ENCODE measurements at places on chromosomes 7 and 10.

- DNase-seq: no peak
These were observed 757 bp upstream of the GRID1 start for GRCh38 chr10:86367152-86367951.

DNA sequence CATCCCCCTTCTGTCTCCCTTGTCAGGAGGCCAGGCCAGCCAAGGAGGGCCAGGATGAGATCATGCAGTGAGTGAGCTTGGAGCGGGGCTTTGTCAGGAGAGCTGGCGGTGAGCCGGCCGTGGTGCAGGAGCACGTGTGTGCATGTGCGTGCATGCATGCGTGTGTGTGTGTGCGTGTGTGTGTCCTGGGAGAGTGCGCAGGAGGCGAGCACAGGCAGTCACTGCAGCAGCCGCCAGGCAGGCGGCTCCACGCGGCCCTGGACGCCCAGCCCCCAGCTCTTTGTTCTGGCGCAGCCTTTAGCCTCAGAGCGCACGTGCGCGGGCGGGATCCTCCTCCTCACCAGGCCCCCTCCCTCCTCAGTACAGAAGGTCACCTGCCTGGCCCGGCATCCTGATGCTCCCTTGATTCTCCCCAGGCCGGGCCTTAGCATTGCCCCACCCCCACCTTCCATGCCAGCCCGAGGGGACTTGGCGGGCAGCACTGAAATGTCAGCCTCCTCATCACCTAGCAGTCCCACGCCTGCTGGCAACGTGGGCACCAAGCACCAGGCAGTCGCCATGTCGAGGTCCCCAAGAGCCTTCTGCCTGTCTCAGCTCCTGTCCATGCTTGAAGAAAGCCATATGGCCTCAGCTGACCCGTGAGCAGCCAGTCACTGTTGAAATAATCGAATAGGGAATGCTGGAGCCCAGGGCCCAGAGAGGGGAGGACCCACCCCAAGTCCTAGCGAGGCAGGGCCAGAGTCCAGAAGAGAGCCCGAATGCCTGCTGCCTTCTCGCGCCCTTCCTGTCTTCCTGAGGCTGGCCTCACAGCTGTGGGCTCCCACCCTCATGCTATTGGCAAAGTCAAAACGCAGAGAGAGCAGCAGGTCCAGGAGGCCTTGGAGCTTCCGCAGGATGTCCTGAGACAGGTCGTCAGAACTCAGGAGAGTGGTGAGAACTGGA, 125.9 kb upstream of the PPIF start:
- DNase-seq: no peak

GRCh38 chr10:73854310-73854709, 20.0 kb downstream of the CAMK2G start:
- no peak for DNase-seq

- DNase-seq: no peak
These were observed 245.7 kb downstream of the GFRA1 start for GRCh38 chr10:116027355-116027754.

GRCh38 chr7:106071356-106071998, 40.6 kb downstream of the SYPL1 start:
- no peak for DNase-seq

GRCh38 chr10:70599791-70600190, 2.8 kb downstream of the PRF1 start:
- no peak for DNase-seq

- DNase-seq: no peak
These were observed 29.8 kb downstream of the JAKMIP3 start for GRCh38 chr10:132095403-132096113.

- DNase-seq: no peak
These were observed 42.8 kb upstream of the SLC13A1 start for GRCh38 chr7:123242467-123243092.

DNA sequence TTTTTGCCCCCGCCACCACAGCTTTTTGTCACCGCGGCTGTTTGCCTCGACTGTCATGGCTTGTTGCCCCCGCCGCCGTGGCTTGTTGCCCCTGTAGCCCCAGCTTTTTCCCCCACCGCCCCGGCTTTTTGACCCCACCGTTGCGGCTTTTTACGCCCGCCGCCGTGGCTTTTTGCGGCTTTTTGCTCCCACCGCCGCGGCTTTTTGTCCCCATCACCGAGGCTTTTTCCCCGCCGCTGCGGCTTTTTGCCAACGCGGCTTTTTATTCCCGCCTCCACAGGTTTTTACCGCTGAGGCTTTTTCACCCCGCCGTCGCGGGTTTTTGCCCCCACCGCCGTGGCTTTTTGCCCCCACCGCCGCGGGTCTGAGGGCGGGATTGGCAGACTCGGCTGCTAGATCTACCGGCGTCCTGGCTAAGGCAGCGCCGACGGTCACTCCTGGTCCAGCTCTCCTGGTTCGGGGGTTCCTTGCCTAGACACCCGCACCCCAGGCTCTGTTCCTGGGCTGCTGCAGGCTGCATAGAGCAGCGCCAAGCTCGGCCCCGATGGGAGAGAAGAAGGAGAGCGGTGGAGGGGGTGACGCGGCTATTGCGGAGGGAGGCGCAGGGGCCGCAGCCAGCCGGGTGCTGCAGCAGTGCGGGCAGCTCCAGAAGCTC, 637.7 kb downstream of the ZNF716 start:
- no peak for DNase-seq

DNA sequence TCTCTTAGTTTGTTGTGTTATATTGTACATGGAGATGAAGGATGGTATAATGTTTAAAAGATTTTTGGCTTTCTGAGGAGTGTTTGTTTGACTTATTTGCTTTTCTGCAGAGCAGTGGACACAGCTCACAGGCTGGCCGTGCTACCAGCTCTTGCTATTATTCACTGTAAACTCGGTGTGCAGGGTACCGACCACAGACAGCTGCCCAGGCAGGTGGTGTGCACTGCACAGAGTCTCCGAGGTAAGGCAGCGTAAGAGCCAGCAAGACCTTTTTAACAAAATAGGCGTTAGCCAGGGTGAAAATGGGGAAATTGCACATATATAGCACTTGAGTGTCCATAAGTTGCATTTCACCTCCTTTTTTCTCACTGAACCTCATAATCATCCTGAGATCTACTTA, 438.0 kb downstream of the CNTNAP2 start:
- no peak for DNase-seq

DNA sequence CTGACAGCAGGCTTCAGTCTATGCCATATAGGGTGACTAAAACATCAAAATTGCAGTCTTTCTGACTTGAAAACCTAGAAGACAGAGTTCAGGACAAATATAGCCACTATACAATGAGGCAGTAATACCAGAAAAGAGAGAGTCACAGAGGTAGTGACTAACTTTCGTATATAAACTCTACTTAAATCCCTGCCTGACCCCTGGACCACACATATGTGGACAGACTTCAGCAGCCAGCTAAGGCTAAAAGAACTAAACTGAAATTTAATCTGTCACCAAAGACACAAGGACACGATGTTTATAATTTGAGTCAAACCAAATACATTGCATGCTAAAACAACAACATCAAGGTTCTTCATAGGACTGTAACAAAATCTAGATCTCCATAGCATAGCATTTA, 64.6 kb upstream of the MACROH2A2 start:
- DNase-seq: no peak

DNA sequence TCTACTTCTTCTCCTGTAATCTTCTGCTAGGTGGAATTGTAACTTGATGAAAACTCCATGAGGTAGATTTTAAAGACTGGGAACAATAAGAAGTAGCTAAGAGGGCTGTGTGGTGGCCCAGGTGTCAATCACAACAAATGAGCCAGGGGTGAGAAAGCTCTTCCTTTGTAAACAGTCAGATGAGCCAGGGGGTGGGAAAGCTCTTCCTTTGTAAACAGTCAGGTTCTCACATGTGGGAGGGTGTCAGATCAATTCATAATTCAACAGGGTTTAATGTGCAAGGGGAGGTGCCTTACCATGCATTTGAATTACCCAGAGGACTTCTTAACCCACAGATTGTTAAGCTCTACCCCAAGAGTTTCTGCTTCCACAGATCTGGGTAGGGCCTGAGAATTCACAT, 312.4 kb upstream of the AUTS2 start:
- DNase-seq: no peak

All from stimulated activated CD8-positive, alpha-beta memory T cell treated with anti-CD3 and anti-CD28 coated beads, Interleukin-7, amount 100 ng/mL, for 1 hour (primary cell).